ENCODE measurements at places on chromosomes 2 and 18.

DNA sequence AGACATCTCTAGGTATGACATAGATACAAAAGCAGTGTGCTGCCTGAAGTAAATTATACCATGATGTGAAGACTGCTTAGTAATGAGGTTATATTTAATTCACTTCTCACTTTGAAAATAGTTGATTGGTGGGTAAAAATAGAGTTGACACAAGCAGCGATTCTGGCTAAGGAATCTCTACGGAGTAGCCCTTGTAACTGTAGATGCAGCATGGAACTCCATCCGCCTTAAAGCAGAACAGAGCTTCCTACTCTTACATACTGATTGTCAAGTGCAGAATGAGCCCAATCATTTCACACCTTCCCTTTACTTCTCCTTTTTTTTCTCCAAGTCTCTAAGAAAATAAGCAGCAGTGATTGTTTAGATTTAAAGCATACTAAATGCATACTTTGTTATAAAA lies 1594.6 kb upstream of the SLC39A10 start:
- DNase-seq = peak; percentile 1

GRCh38 chr2:113376913-113377445 lies 60.5 kb upstream of the ZNG1B start:
- no peak for DNase-seq

GRCh38 chr2:203191961-203192360 lies 46.9 kb upstream of the CYP20A1 start:
- no peak for DNase-seq

DNA sequence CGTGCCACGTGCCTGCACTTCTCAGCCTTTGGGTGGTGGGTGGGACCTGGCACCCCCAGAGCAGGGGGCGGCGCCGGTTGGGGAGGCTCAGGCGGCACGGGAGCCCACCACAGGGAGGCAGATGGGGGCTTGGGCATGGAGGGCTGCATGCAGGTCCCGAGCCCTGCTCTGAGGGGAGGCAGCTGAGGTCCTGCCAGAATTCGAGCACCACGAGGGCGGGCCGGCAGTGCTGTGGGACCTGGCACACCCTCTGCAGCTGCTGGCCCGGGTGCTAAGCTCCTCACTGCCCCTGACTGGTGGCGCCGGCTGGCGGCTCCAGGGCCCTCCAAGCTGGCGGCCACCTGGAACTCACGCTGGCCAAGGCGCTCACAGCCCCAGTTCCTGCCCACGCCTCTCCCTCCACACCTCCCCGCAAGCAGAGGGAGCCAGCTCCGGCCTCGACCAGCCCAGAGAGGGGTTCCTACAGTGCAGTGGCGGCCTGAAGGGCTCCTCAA lies 1176.8 kb upstream of the GYPC start:
- no peak for DNase-seq

DNA sequence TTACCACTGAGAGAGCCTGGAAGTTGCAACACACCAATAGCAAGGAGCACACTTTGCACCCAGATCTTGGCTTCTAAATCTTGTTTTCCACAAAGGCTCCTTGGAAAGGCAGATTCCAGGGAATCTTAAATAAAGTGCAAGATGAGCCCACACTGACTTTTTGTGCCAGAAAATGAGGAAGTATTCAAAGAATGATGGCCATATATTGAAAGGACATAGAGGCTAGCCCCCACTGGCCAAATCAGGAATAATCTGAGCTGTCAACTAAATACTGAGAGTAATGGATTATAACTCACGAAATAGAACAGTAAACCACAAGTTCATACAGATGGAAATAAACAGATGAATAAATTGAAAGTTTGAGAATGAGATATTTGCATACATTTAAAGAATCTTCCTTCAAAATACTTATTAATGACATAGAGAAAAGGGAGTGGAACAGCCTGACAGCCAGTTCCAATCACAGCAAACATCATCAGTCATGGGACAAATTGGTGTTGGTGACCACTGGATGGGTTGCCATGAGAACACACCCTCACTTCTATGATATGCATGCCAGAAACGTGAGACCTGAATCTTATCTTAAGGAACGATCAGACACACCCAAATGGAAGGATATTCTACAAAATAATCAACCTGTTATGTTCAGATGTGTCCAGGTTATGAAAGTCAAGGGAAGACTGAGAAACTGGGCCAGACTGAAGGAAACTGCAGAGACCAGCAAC lies 12.2 kb upstream of the ACKR3 start:
- no peak for DNase-seq

DNA sequence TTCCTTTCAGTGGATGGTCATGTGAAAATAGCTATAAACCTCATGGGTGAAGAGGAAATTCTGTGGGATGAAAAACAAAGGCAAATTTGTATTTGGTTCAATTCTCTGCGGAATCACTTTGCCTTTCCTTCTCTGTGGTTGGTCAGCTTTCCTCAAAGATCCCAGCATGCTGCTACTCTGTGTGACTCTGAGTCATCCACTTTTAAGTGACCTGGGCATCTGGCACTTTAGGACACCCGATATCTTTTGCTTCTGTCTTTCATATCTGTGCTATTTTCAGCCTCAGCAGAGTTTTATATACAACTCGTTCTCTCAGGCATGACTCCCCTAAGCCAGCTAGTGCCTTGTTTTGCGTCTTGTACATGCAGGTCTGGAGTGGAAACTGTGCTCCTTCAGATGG lies 217.0 kb upstream of the PIEZO2 start:
- DNase-seq = no peak

- no peak for DNase-seq
These were observed 60.0 kb downstream of the BOLA3 start for GRCh38 chr2:74087696-74088095.

- no peak for DNase-seq
These were observed 9.7 kb upstream of the SLC39A10 start for GRCh38 chr2:195647302-195647701.

DNA sequence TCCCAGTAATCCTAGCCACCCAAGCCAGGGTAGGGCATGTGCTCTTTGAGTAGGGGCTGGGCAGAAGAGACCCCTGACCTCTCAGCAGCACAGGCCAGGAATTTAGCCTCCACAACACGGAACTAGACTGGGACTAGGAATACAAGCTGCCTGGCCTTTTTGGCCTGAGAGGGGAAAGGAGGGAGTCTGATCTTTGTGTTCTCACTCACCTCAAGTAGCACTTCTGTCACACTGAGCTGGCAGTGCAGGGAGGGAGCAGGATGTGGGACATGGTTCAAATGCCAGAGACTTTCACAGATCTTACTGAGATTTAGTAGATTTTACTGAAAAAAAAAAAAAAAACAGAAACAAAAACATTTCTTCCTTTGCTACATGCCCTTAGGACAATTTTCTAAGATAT lies 395.2 kb downstream of the CMPK2 start:
- DNase-seq = no peak

DNA sequence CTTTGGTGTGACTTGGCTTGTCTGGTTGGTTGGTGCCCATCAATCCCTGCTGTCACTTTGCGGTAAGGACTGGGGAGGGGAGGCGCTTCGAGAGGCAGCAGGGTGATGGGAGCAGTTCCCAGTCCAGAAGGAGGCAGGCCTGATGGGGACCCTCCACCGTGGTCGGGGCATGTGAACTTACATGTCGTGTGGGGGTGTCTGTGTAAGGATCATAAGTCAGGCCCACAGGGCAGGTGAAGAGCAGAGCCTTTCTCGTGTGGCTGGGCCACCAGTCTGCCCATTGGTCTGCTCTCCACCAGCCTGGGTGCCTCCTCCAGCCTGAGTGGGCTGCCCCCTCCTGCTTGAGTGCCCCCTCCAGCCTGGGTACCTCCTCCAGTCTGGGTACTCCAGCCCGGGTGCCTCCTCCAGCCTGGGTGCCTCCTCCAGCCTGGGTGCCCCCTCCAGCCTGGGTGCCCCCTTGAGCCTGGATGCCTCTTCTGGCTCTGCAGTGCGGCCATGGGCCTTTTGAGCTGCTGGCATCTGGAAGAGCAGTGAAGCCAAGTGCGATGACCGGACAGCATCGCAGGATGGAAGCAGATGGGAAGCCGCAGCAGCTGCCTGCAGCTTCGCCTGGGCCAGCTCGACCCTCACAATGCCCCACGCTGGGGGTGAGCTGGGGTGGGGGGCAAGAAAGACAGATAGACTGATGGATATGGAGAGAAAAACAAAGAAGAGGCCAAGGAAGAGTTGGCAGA lies 25.0 kb downstream of the ATOH8 start:
- DNase-seq = no peak

DNA sequence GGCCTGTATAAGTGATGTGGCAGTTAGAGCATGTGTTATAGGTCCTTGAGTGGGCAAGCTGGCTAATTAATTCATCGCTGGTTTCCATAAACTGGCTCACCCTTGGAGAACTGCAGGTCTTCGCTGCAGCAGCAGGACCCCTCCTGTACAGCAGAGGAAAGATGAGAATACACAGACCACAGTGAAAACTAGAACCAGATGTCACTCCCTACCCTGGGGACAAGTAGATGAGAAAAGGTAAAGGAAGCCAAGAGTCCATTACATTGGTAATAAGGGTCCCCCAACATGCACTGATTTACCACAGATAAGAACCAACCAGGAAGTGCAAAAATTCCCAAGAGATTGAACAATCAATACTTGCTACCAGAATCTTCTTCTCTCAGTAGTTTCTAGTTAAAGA lies 415.6 kb upstream of the LYPD1 start:
- no peak for DNase-seq

DNA sequence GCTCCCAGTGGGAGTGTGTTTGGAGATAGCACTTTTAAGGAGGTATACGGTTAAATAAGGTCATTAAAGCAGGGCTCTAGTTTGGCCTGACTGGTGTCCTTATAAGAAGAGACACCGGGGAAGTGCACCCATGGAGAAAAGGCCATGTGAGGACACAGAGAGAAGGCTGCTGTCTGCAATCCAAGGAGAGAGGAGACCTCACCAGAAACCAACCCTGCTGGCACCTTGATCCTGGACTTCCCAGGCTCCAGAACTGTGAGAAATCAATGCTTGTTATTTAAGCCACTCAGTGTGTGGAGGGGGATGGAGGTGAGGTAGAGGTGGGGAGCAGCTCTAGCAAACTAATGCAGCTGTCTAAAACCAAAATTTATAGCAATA lies 62.0 kb downstream of the RPL31 start:
- DNase-seq = no peak

DNA sequence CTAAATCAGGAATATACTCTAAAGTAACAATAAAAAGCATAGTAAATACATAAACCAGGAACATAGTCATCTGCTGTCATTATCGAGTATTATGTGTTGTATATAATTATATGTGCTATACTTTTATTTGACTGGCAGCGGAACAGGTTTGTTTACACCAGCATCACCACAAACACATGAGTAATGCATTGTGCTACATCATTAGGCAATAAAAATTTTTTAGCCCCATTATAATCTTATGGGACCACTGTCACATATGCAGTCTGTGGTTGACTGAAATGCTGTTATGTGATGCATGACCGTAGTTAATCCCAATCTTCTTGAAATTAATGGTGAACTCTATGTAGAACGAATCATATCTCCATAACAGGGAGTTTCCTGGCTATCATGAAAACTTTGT lies 136.7 kb upstream of the ZFP36L2 start:
- DNase-seq = no peak

GRCh38 chr2:229378386-229378785 lies 107.3 kb upstream of the PID1 start:
- DNase-seq = no peak

DNA sequence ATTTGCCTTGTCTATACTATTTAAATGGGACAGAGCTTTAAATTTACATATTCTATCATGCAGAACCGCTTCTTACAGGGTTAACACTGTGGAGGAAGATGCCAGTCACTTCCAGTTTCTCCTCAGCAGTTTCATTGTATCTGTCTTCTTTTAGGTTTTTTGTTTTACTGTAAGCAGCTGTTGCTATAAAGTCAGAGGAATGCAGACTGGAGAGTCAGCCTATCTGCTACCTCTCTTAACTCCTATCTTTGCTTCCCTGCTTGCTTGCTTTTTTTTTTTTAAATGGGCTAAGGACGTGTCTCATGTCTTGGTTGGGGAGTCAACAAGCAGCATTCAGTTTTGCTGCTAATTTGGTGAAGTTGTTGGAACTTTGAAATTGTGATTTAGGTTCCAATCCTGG lies 8.9 kb downstream of the EPC2 start:
- peak; percentile 59 for DNase-seq

- DNase-seq = no peak
These were observed 332.1 kb upstream of the SOX11 start for GRCh38 chr2:5360081-5360480.

GRCh38 chr2:126300348-126300747 lies 355.6 kb upstream of the GYPC start:
- no peak for DNase-seq

GRCh38 chr2:189702071-189702470 lies 27.6 kb downstream of the ANKAR start:
- DNase-seq = peak; percentile 63

All from hematopoietic multipotent progenitor cell treated with erythropoietin and hydrocortisone succinate and interleukin-3 and kit ligand, for 4 days (in vitro differentiated cells).